Sigmoid colon (tissue), 7 donors: ENCODE measurements at places on chromosomes 2 and 18. TPM values are rescaled to one million over a fixed set of nuclear protein-coding genes. Genes with fewer than 3 reads are reported as not detected.

ANKRD23 gene
- total RNA-seq: 5.5 TPM

MROH2A gene
- total RNA-seq: not detected

LONRF2 gene
- 17.1 TPM for total RNA-seq

VWC2L gene
- total RNA-seq: not detected

KDSR gene
- 50.5 TPM for total RNA-seq

ALPI gene
- not detected for total RNA-seq

COL4A3 gene
- total RNA-seq: 1.6 TPM

LRP1B gene
- total RNA-seq: 5.1 TPM

TMEM200C gene
- total RNA-seq: under 0.01 TPM

GPAT2 gene
- total RNA-seq: 4.4 TPM

MYO7B gene
- total RNA-seq: 0.54 TPM

CDCA7 gene
- total RNA-seq: not detected

CRACDL gene
- total RNA-seq: 0.82 TPM

SYT4 gene
- 3.8 TPM for total RNA-seq

SERPINB13 gene
- total RNA-seq: not detected

POMC gene
- total RNA-seq: 19.7 TPM

INHA gene
- total RNA-seq: 0.36 TPM

SERPINB4 gene
- not detected for total RNA-seq

CRYBA2 gene
- not detected for total RNA-seq

RNF138 gene
- total RNA-seq: 26.3 TPM

TUBA4B gene
- not detected for total RNA-seq

RANBP2 gene
- 52.6 TPM for total RNA-seq

CXCR1 gene
- not detected for total RNA-seq

SAG gene
- total RNA-seq: not detected

IL37 gene
- total RNA-seq: not detected

TNFAIP6 gene
- 3.9 TPM for total RNA-seq

POTEJ gene
- total RNA-seq: not detected

GKN1 gene
- total RNA-seq: not detected

YWHAQ gene
- total RNA-seq: 243 TPM

CD8B2 gene
- total RNA-seq: not detected

ADD2 gene
- 1.3 TPM for total RNA-seq

PSMA8 gene
- total RNA-seq: not detected

CD207 gene
- total RNA-seq: 0.71 TPM

TGFA gene
- 0.33 TPM for total RNA-seq

GLI2 gene
- 6.4 TPM for total RNA-seq

KCNE4 gene
- 5.4 TPM for total RNA-seq

RAB12 gene
- 87.8 TPM for total RNA-seq

RAB6C gene
- not detected for total RNA-seq

GRB14 gene
- total RNA-seq: 19.8 TPM

DSC3 gene
- total RNA-seq: not detected

PRSS56 gene
- total RNA-seq: not detected
